ENCODE measurements at places on chromosomes 3 and 15.

DNA sequence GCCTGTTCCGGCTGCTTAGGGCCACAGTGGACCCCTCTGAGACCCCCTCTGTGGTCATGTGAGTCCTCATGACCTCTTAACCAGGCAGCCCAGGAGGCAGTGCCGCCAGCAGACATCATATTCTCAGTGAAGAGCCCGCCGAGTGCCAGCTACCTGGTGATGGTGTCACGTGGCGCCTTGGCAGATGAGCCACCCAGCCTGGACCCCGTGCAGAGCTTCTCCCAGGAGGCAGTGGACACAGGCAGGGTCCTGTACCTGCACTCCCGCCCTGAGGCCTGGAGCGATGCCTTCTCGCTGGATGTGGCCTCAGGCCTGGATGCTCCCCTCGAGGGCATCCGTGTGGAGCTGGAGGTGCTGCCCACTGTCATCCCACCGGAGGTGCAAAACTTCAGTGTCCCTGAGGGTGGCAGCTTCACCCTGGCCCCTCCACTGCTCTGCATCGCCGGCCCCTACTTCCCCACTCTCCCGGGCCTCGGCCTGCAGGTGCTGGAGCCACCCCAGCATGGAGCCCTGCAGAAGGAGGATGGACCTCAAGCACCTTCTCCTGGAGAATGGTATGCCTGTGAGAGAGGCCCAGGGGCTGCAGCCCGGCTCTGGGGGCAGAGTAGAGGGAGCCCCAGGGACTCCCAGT, 176.1 kb downstream of the TBC1D2B start:
- DNase-seq, result no peak

DNA sequence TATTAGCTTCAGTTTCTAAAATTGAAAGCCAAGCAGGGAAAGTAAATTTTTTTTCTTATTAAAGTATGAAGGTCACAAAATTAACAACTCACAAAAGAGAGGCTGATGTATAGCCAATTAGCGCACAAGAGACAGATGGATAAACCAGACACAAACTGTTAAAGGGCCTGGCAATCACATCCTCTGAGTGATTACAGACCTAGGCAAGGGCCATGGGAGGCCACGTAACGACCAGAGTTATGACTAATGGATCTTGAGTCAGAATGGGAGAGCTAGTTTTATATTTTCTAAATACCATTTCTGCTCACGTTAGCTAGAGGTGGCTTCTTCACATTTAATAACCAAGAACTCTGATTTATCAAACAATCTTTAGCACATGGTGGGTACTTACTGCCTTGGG, 17.8 kb upstream of the SCAMP5 start:
- DNase-seq, result no peak

DNA sequence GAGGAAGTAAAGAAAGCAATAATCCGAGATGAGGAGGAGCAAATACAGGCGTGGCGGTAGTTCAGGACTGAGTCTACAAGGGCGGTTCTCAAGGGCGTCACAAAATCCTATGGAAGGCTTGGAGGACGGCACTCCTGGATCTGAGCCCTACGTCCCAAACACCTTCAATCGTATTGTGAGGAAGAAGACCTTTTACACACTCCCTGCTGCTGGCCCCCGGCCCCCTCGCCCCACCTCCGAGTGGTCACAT, 747 bp downstream of the PLD1 start:
- no peak for DNase-seq

DNA sequence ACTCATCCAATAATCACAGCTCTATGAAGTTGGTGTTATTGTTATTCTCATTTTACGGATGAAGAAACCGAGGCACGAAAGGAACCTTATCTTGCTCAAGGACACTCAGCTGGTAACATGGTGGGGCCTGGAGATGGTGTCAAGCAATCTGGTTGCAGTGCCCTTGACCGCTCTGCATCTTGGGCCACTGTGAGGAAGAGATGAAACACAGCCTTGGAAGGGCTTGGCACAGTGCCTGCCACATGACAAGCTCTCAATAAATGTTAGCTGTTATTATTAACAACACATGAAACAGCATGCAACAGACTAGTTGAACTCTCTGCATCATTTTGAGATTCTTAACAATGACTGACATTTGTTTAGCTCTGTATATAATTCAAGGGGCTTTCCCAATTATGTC, 10.1 kb upstream of the ITGA11 start:
- no peak for DNase-seq

DNA sequence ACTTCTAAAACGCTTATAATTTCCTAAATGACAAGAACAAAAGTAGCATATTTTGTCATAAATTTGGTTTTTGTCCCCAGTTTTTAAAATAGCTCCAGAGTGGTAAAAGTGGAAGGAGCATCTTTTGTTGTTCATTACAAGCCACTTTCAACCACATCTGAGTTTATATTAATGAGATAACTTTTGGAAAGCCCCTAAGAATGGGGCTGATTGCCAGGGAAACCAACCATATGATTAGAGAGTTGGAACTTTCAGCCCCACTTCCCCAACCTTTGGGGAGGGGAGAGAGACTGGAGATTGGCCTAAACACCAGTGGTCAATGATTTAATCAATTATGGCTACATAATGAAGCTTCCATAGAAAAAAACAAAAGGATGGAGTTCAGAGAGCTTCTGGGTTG, 57.4 kb downstream of the CPA3 start:
- DNase-seq, result no peak

- no peak for DNase-seq
These were observed 284.8 kb downstream of the OTOL1 start for GRCh38 chr3:161781381-161781780.

- DNase-seq, result no peak
These were observed 32.8 kb downstream of the LINGO1 start for GRCh38 chr15:77599899-77600298.

GRCh38 chr3:193872265-193872753, 263.6 kb upstream of the HES1 start:
- no peak for DNase-seq

- DNase-seq, result no peak
These were observed 40.5 kb upstream of the GYG1 start for GRCh38 chr3:148950806-148951205.

DNA sequence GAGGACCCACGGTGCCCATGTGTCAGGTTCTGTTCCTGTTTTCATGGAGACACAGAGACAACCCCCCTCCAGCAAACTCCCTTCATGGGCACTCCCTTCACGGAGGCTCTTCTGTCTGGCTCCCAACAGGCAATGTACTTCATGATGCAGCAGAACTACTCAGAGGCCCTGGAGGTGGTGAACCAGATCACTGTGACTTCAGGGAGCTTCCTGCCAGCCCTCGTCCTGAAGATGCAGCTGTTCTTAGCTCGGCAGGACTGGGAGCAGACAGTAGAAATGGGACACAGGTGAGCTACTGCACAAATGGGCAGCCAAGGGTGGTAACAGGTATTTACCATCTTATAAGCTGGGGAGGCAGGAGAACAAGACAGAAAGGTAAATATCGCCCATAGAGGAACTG, 7.0 kb downstream of the TTC21A start:
- no peak for DNase-seq

DNA sequence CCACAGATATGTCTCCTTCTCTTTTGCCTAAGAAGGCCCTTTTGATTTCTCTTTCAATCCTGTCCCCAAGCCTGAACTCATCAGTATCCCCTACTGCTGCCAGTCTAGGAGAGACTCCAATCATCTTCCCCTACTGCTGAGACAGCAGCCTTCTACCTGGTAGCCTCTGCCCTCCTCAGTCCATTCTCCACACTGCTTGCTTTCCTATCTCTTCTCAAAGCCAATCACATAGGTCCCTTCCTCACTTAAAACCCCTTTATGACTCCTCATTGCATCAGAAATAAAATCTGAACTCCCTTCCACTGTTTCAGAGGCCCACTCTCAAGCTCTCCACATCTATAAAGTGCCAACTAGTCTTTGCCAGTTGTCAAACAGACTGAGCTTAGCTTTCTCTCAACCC, 1081.8 kb upstream of the CFAP20DC start:
- no peak for DNase-seq

- no peak for DNase-seq
These were observed 186.6 kb downstream of the RAP2B start for GRCh38 chr3:153348457-153349107.

DNA sequence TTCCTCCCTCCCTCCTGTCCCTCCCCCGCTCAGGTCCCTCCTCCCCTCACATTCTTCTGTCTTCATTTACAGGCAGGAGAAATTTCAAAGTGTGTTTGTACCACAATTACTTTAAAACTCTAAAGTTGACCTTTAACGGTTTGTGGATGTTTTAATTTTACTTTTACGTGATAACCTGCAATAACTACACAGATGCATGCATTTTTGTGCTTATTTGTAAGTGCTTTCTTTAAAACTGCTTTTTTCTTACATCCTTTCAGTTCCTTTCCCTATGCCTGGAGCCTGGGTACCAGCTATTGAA, 51.8 kb upstream of the CGNL1 start:
- no peak for DNase-seq

DNA sequence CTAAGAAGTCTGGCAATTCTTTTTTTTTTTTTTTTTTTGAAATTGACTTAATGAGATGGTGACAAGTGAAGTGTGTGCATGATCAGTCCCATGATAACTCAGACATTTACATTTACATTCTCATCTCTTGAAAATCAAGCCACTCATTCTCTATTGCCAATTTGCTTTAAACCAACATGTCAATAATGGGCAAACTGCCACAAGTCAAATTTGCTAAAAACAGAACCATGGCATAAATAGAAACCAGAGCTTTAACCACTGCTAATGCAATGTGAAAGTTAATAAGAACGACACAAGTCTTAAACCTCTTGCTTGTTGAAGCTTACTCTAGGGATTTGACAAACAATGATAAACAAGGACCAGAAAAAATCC, 12.0 kb upstream of the COL8A1 start:
- DNase-seq, result no peak

DNA sequence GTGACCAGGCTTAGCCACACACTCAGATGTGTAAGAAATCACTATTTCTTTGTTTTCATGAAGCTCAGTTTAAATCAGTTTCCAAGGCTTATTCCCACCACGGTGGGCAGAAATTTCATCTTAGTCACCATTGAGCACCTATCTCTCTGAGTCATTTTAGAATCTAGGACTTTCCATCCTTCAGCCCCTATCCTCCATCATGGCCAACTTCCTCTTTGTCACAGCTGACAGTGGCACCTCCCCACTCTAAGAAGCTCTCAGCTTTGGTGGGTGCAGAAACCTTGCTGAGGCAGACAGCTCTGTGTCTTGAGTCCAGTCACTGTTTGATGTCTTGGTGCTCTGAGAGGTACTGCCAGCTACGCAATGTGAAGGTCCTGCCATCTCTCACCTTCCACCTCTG, 32.9 kb downstream of the SNTN start:
- DNase-seq, result no peak

- no peak for DNase-seq
These were observed 213.7 kb downstream of the FOXP1 start for GRCh38 chr3:71369701-71370391.

GRCh38 chr3:129231331-129232119, 17.9 kb upstream of the COPG1 start:
- no peak for DNase-seq

DNA sequence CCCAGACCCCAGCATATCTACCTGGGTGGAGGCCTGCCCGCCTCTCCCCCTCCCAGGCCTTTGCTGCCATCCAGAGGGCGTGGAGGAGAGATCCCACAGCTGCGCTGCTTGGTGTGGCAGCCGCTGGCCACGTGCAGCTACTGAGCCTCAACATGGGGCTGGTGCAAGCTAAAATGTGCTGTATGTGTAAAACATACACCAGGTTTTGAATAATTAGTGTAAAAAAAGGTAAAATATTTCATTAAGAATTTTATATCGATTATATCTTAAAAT, 95.8 kb downstream of the SEC22A start:
- DNase-seq, result no peak

DNA sequence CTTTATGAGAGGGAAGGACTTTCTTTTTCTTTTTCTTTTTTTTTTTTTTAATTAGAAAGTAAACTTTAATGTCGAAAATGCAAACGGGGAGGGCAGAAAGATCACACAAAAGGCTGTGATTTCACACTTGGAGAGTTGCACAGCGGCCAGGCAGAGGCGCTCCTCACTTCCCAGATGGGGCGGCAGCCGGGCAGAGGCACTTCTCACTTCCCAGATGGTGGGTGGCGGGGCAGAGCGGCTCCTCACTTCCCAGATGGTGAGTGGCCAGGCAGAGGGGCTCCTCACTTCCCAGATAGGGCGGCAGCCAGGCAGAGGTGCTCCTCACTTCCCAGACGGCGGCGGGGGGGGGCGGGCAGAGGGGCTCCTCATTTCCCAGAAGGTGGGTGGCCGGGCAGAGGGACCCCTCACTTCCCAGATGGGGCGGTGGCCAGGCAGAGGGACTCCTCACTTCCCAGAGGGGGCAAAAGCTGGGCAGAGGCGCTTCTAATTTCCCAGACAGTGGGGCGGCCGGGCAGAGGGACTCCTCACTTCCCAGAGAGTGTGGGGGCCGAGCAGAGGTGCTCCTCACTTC, 88.6 kb downstream of the ATP2B2 start:
- DNase-seq, result no peak

- DNase-seq, result no peak
These were observed 86.9 kb upstream of the MEX3B start for GRCh38 chr15:82132742-82133141.

DNA sequence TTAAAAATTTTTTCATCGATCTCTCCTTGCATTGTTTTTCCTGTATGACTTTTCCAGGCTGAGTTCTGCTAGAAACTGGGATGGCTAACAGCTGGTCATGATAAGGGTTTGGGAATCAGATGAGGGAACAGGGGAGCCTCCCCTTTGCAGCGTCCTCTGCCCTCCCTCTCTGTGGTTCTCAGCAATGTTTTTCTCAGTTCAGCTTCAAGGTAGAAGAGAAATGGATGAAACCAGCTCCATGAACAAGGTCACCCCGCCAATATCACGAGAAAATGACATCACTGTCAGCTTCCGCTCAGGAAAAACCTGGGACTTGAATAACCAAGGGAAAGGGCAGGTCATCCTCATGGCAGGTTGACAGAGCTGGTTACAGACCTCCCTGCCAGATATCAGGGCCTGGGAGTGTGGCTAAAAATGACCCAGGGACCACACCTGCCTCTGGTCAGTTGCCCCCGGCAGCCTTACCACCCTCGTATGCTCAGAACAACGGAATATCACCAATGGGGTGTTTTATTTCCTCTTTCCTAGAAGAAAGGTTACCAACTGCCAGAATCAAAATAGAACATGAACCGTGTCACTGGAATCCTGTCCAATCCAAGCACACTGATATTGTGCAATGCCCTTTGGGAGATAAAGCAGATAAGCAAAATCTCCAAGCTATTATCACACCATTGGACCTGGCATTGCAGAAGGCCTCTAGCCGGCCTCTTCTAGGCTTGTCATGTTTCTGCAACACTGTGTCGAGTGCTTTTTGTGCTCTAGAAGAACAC, 26.1 kb downstream of the LSM3 start:
- DNase-seq, result no peak

DNA sequence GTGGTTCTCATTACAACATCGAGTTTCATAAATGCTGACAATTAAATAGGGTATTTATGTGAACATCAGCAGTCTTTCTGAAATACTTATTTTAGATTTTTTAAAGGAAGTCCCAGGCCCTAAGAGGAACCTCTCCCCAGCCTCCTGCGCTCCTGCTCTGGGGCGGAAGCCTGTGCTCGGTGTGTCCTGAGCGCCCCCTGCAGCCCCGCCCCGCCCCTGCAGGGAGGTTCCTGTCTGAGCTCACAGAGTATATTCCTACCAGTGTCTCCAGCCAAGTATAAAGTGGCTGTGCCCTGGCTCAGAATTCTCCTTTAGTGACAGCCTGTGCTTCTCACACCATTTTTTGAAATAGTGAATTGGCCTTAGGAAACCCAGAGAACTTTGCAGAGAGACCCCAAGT, 567.9 kb downstream of the GOLGA6L6 start:
- no peak for DNase-seq
